ENCODE measurements at places on chromosomes 1 and 21. TPM values are rescaled to one million over a fixed set of nuclear protein-coding genes. Genes with fewer than 3 reads are reported as not detected.

GRCh38 chr1:81999364-81999763, 198.6 kb downstream of the ADGRL2 start:
- no peaks in the 10 kb centered on the region for H3K36me3 ChIP-seq
- no peak overlapping the region for H3K4me3 ChIP-seq
- no peaks in the 10 kb centered on the region for H3K27me3 ChIP-seq
- H3K4me1 ChIP-seq, result no peaks in the 10 kb centered on the region
- no peak overlapping the region for H3K27ac ChIP-seq

- DNase-seq, result peak; percentile 72
- H3K36me3 ChIP-seq, result peaks cover 6% of the 10 kb centered on the region
- H3K27me3 ChIP-seq, result no peaks in the 10 kb centered on the region
- peak overlapping the region; percentile 99 for H3K27ac ChIP-seq
- peak overlapping the region; percentile 53 for H3K4me3 ChIP-seq
Measured at GRCh38 chr1:6601923-6602668, 573 bp downstream of the KLHL21 start.

DNA sequence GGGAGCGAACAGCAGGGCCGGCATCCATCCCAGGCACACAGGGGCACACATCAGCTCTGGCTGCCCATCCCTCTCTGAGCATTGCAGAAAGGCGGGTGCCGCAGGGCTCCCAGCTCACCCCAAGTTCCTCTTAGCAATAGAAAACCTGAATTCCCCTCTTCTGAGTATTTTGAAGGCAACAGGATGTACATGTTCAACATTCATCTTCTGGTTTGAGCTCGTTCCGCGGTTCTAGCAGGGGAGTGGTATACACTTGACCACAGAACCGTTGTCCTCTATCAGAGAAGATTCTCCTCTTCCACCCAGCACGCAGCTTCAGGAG, 23.6 kb downstream of the ACTA1 start:
- H3K27me3 ChIP-seq, result no peaks in the 10 kb centered on the region
- peaks cover 29% of the 10 kb centered on the region for H3K4me1 ChIP-seq
- no peak overlapping the region for H3K4me3 ChIP-seq
- H3K36me3 ChIP-seq, result no peaks in the 10 kb centered on the region
- no peak overlapping the region for H3K27ac ChIP-seq

GRCh38 chr1:236089046-236089773, 24.3 kb upstream of the NID1 start:
- DNase-seq, result no peak
- no peak overlapping the region for H3K4me3 ChIP-seq
- no peaks in the 10 kb centered on the region for H3K4me1 ChIP-seq
- no peak overlapping the region for H3K27ac ChIP-seq

GRCh38 chr1:87325982-87326738, 2.5 kb upstream of the LMO4 start:
- H3K36me3 ChIP-seq, result no peaks in the 10 kb centered on the region
- peaks cover 16% of the 10 kb centered on the region for H3K4me1 ChIP-seq
- DNase-seq, result peak; percentile 64

- H3K27ac ChIP-seq, result no peak overlapping the region
- H3K4me3 ChIP-seq, result no peak overlapping the region
- H3K4me1 ChIP-seq, result no peaks in the 10 kb centered on the region
- no peaks in the 10 kb centered on the region for H3K27me3 ChIP-seq
- DNase-seq, result no peak
Measured at GRCh38 chr1:202278751-202279150, 63.0 kb downstream of the UBE2T start.

GRCh38 chr1:212007886-212008285, 27.5 kb downstream of the INTS7 start:
- H3K27me3 ChIP-seq, result no peaks in the 10 kb centered on the region
- no peak for DNase-seq
- no peak overlapping the region for H3K4me3 ChIP-seq

GRCh38 chr1:226223157-226223785, at the start of gene MIXL1:
TSS of gene MIXL1 (plus strand) at chr1:226223664. CDS start at chr1:226223682, 18 bp downstream.
- H3K27ac ChIP-seq, result no peak within 1 kb of the TSS
- no peak within 1 kb of the TSS for H3K4me3 ChIP-seq
- no peaks in the 10 kb centered on the region for H3K27me3 ChIP-seq
- peaks cover 9% of the 10 kb centered on the region for H3K4me1 ChIP-seq
- no peaks in the 10 kb centered on the region for H3K36me3 ChIP-seq

- DNase-seq, result no peak
- H3K4me3 ChIP-seq, result no peak overlapping the region
- H3K36me3 ChIP-seq, result no peaks in the 10 kb centered on the region
- H3K4me1 ChIP-seq, result peaks cover 5% of the 10 kb centered on the region
- H3K27ac ChIP-seq, result no peak overlapping the region
Measured at GRCh38 chr1:234315091-234315541, 58.1 kb upstream of the COA6 start.

- no peak for DNase-seq
- H3K27ac ChIP-seq, result no peak overlapping the region
- no peaks in the 10 kb centered on the region for H3K4me1 ChIP-seq
- H3K36me3 ChIP-seq, result no peaks in the 10 kb centered on the region
- no peaks in the 10 kb centered on the region for H3K27me3 ChIP-seq
Measured at GRCh38 chr21:40929833-40930232, 82.9 kb upstream of the DSCAM start.

- peaks cover 14% of the 10 kb centered on the region for H3K36me3 ChIP-seq
Measured at GRCh38 chr1:108152782-108153222, 47.3 kb downstream of the SLC25A24 start.

DNA sequence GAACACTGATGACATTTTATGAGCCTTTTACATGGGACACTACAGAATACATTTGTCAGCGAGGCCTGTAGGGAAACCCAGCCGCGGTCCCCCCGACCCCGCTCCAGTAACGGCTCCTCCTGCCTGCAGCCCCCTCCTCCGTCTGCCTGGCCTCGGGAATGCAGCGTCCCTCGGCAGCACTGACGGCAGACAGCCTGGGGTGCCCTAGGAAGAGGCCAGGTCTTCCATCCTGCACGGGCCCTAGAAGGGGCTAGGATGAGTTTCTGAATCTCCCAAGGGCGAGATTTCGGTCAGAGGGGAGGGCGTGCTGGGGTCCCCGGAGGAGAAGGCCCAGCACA, 8.4 kb downstream of the SAMD11 start:
- no peak overlapping the region for H3K27ac ChIP-seq
- H3K27me3 ChIP-seq, result no peaks in the 10 kb centered on the region
- peaks cover 12% of the 10 kb centered on the region for H3K4me1 ChIP-seq
- H3K4me3 ChIP-seq, result no peak overlapping the region
- H3K36me3 ChIP-seq, result no peaks in the 10 kb centered on the region

DNA sequence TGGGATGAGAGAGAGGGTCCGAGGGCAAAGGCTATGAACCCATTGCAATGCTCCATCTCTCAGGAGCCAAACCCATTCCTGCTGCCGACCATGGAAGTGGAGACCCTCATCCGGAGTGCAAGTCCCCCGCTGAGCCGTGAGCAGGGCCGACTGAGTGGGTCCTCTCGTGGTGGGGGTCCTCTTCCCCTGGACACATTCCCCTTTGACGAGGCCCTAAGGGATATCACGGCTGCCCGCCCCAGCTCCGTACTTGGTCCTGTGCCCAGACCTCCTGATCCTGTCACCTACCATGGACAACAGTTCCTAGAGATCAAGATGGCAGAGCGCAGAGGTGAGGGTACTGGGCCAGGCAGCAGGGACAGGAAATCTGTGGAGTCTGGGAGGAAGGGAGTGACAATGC, 11.0 kb downstream of the HYI start:
- peaks cover 23% of the 10 kb centered on the region for H3K36me3 ChIP-seq
- no peak for DNase-seq
- H3K4me3 ChIP-seq, result no peak overlapping the region

- H3K4me3 ChIP-seq, result no peak overlapping the region
- no peaks in the 10 kb centered on the region for H3K4me1 ChIP-seq
- no peak overlapping the region for H3K27ac ChIP-seq
- no peak for DNase-seq
- no peaks in the 10 kb centered on the region for H3K27me3 ChIP-seq
- no peaks in the 10 kb centered on the region for H3K36me3 ChIP-seq
Measured at GRCh38 chr1:115324649-115325420, 13.2 kb downstream of the NGF start.

DNA sequence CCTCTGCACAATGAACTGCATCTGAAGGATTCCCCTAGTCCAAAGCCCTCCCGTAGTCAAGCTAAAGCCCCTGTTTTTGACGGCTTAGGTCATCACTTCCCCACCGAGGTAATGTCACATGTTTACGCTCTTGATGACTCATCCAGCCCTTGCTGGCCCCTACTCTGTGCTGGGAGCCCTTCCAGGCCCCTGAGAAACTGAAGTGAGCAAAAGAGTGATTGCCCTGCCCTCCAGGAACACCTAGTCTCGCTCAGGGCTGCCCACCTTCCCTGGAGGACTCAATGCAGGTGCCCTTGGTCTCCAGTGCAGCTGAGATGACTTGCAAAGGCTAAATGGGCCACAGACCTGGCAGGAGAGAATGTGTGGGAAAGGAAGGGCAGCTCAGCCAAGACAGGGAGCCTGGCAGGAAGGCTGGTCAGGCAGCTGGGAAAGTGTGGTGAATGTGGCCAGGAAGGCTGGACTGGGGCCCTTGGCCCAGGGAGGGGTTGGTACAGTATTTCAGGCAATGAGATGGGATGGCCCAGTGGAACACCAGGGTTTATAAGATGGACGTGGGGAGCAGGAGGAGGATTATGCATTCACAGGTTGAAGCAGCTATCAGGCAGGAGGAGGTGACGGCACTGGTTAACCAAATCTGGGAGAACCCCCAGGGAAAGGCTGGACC, 345.6 kb downstream of the NPHP4 start:
- H3K27ac ChIP-seq, result no peak overlapping the region
- no peak for DNase-seq
- no peak overlapping the region for H3K4me3 ChIP-seq
- no peaks in the 10 kb centered on the region for H3K4me1 ChIP-seq
- no peaks in the 10 kb centered on the region for H3K27me3 ChIP-seq

- H3K27me3 ChIP-seq, result no peaks in the 10 kb centered on the region
- H3K27ac ChIP-seq, result no peak overlapping the region
- no peaks in the 10 kb centered on the region for H3K36me3 ChIP-seq
- H3K4me3 ChIP-seq, result no peak overlapping the region
Measured at GRCh38 chr1:232921381-232921780, 29.0 kb upstream of the NTPCR start.

PRRX1 gene
- total RNA-seq, result 5.3 TPM

CAMK2N1 gene
- 5.3 TPM for total RNA-seq

EFNA3 gene
- 1.8 TPM for total RNA-seq

CFAP298 gene
- 15.2 TPM for total RNA-seq

All from body of pancreas (tissue), 4 donors.